ENCODE measurements at places on chromosomes 1 and 21. TPM values are rescaled to one million over a fixed set of nuclear protein-coding genes. Genes with fewer than 3 reads are reported as not detected.
A peak's percentile ranks its signal among the peaks of the same experiment; 100 is the strongest.

DNA sequence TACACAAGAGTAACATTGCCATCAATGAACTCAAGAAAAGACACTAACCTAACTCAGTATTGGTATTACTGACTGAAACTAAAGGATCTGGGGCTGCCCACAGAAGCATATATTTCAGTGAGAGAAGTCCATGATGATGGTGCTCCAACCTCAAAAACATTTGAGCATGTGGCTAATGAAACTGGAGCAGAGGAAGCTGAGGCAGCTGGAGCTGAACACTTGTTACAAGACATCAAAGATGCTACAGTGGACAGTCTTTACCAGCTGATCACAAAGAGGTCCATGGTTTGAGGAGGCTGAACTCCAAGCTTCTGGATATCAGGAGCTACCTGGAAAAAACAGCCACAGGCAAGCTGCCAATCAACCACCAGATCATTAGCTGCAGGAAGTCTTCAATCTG lies 42.2 kb upstream of the TTC39A start:
- DNase-seq = no peak

Gene S100A2
- 3.6 TPM for total RNA-seq

- DNase-seq = no peak
Observed at GRCh38 chr1:46489638-46490405, at the start of gene DMBX1. Gene DMBX1, plus strand, starts transcription at chr1:46489836. Its CDS starts 17,175 bp downstream, at chr1:46507011.

Gene TMEM9
- 91.0 TPM for total RNA-seq

GRCh38 chr1:22537441-22538139 lies 25.7 kb upstream of the EPHA8 start:
- DNase-seq = no peak

- peak; percentile 67 for DNase-seq
Observed at GRCh38 chr1:62398377-62398776, 38.5 kb upstream of the USP1 start.

DNA sequence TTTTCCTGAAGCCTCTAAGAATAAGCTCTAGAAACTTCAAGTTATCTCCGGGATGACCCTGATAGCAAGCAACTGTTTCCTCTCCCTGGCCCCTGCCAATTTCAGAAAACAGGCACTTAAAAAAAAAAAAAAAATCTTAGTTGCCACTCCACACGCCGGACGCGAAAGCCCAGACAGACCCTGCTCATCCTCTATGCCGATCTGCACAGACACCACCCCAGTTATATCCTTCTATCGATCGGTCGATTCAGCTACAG lies 1.7 kb downstream of the ANP32E start:
- DNase-seq = no peak

DNA sequence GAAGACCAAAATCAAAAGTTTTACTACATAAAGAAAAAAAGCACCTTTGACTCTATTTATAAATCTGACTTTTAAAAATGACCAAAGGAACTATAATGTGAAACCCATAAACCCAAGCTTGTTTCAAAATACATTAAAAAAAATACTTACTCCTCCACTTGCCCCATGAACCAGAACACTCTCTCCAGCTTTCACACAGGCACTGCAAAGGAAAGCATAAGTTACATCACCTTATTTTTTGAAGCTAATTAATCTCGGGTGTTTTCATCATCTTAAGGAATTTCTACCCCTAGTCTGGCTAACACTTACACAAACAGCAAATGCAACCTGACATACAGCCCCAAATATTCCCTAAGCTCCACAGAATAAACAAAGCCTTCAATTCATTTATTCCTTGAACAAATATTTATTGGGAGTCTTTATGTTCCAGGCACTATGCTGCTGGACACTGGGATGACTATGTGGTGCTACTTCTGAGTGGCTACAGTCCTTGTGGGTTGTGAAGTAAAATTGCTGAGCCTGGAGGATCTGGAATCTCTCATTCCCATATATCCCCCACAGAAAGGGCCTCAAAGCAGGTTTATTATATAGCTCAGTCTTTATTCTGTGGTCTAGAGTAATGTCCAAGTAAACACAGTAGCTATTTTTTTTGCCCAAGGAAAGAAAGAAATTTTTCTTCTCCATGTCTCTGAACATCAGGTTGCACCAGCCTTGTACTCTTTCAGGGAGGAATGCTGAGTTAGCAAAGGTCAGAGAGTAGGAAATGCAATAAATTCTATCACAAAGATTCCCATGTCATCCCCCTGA lies 18.2 kb downstream of the CRYZ start:
- no peak for DNase-seq

DNA sequence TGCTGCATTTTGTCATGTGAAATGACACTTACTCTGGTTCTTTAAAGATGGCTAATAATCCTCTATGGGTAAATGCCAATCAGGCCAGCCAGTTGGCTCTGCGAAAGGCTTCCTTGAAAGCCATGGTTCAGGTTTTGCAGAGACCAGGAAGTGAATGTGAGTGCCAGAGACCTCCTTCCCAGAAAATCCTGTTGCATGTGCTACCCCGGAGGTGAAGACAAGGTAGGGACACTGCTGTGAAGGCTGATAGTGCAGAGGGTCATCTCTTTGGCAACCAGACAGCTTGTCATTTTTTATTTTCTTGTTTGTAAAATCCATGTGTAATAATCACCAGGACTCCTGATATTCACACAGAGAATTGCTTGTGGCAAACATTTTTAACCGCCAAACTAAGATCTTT lies 18.7 kb downstream of the LRRC8D start:
- no peak for DNase-seq

- no peak for DNase-seq
Observed at GRCh38 chr1:70405780-70406416, 5.2 kb upstream of the CTH start.

DNA sequence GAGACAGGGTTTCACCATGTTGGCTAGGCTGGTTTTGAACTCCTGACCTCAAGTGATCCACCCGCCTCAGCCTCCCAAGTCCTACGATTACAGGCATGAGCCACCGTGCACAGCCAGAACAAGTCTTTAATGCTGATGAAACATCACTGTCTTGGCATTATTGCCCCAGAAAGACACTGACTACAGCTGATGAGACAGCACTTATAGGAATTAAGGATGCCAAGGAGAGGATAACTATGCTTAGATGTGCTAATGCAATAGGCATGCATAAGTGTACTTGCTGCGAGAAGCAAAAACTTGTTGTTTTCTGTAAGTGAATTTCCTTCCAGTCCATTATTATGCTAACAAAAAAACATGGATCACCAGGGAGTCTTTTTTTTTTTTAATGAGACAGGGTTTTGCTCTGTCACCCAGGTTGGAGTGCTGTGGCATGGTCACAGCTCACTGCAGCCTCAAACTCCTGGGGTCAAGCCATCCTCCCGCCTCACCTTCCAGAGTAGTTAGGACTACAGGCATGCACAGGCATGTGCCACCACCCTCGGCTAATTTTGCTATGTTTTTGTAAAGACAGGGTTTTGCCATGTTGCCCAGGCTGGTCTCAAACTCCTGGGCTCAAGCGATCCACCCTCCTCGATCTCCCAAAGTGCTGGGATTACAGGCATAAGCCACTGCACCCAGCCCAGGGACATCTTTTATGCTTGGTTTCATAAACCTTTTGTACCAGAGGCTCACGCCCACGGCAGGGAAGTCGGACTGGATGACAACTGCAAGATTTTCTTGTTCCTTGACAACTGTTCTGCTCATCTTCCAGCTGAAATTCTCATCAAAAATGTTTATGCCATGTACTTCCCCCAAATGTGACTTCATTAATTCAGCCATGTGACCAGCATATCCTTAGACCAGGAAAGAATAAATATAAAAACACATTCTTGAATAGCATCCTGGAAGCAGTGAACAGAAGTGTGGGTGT lies 23.1 kb downstream of the RHEX start:
- no peak for DNase-seq

DNA sequence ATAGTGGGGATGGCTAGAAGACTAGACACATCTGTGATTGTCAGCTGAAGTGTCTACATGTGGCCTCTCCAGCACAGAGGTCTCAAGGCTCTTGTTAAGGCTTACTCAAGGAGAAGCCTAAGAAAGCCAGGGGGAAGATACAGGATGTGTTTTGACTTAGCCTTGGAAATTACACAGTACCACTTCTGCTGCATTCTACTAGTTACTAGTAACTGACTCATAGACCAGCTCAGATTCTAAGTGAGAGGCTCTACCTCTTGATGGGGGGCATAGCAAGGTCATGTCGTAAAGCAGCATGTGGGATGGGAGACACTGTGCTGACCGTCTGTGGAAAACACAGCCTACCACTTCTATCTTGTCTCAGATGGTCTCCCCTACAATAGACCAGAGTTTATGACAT lies 99.5 kb downstream of the UBE2U start:
- peak; percentile 73 for DNase-seq

DNA sequence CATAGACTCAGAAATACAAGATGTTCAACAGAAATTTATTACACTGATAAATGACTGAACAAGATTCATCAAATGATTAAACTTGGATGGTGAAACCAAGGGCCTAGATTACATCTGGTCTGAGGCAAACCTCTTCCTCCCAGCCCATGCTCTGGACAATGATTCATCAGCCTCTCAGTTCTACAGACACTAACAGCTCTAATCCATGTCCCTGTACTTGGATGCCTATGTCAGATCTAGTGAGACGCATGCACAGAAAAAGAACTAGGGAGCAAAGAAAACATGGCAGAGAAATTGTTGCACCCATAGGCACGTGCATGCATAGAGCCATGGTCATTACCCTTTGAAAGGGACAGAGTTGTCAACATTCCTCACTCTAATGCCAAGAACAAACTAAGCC lies 250.1 kb downstream of the KCNH1 start:
- no peak for DNase-seq

DNA sequence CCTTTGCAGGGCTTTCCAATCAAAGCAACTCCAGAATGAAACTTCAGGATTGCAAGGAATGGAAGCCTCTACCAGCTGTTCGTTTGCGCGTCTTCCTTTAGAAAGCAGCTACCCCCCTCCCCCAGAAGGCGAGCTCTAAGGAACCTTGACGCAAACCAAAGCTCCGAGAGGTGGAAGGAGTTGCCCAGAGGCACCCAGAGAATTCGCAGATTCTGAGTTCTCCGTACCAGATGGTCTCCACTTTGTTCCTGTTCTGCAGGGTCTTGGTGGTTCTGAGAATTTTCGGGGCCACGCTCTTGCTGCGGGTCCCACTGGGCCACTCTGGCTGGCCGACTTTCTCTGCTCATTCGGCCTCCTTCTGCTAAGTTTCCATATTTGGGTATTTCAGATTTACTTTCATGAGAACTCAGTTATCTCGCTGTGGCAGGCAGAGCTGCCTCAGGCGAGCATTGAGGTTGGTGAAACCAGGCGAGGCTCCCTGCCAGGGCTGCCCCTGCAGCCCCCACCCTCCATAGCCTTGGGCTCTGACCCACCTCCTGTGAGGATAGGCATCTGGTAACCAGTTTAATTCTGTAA lies 801 bp downstream of the TRAF5 start:
- DNase-seq = peak; percentile 65

DNA sequence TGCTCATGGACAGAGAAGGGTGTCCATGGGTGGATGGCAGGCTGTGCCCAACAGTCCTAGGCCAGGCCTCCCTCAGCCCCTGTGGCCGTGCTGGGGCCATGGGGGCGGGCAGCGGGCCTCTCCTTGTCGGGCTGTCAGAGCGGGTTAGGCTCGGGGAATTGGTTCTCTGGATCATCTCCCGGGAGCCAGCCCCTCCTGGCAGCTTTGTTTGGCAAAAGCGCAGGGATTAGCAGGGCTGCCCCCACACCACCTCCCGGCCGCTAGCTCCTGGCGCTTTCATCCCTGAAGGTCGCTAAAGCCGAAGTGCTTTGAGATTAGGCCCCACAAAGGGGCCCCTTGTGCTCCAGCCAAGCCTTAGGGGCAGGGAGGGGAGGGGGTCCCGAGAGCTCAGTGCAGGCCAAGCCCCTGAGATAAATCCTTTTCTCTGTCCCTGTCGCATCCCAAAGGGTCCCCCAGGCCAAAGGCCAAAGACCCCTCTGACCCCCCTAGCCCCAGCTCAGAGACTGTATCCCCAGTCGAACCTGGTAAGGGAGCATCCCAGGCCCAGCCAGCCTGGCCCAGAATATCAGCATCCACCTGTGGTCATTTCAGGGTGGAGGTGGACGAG lies 9.8 kb upstream of the DMBX1 start:
- no peak for DNase-seq

Gene ADAM30
- not detected for total RNA-seq

DNA sequence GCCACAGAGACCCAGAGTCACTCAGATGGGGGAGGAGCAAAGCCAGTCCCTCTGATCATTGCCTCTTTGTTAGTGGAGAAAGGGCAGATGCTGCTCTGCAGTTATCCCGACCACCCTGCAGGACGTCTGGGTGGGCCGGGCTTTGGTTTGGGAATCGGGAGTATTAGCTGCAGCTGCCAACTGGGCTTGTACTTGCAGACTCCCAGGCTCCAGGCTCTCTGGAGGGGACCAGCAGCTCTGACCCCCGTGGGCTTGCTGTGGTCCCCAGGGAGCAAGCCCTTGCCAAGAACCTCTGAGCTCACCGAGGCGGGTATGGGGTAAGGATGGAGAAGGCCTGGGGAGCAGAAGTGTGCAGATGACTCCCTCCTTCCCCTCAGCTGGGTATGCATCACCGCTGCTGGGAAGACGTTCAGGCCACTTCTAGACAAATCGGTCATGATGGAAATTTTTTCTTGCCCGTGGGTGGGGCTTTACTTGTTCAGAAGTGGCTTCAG lies 21.6 kb downstream of the MAPKAPK2 start:
- peak; percentile 96 for DNase-seq

Gene CCDC28B
- total RNA-seq = 7.4 TPM

- peak; percentile 27 for DNase-seq
Observed at GRCh38 chr1:1157914-1158710, 15.6 kb upstream of the TTLL10 start.

Gene FALEC
- total RNA-seq = 1.0 TPM

DNA sequence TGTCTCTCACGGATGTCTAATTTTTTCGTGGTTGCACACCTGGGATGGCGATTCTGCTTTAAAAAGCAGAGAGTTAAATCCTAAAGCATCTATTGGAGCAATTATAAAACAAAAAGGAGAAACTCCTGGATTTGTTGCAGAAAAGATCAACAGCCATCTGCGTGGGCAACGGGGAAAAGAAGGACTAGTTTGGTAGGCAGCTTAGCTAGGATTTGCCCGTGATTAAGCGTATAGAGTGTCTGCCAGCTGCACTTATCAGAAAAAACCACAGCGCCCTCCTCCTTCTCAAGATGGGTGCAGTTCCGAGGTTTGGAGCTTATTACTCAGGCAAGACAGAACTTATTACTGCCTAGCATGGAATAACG lies 526 bp upstream of the SLC25A24 start:
- DNase-seq = peak; percentile 75

DNA sequence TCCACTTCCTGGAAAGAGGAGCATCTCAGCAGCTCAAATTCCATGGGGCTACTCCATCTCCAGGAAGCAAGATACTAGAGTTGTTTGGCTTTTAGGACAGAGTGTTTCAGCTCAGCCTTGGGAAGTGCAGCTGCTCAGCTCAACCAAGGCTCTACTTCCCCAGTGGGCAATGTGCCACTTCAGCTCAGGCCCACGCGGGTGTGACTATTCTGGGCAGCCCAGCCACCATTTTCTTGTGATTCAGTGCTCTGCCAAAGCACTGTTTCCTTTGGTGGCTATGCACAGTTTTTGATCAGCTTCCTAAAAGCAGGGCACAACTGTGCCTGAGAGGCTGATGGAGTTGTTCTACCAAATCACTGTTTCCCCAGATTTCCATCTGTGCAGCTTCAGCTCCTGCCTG lies 1104.9 kb upstream of the TMPRSS15 start:
- no peak for DNase-seq

All from fibroblast of lung (primary cell).